NCI-H2081 treated with DMSO at 0.1 percent for 48 hours (cell line): ENCODE measurements at places on chromosomes 16 and 17.

GRCh38 chr16:79072517-79072916 lies 528.0 kb downstream of the MAF start:
- DNase-seq = no peak

- DNase-seq = no peak
Observed at GRCh38 chr17:549177-550040, 165.2 kb downstream of the VPS53 start.

DNA sequence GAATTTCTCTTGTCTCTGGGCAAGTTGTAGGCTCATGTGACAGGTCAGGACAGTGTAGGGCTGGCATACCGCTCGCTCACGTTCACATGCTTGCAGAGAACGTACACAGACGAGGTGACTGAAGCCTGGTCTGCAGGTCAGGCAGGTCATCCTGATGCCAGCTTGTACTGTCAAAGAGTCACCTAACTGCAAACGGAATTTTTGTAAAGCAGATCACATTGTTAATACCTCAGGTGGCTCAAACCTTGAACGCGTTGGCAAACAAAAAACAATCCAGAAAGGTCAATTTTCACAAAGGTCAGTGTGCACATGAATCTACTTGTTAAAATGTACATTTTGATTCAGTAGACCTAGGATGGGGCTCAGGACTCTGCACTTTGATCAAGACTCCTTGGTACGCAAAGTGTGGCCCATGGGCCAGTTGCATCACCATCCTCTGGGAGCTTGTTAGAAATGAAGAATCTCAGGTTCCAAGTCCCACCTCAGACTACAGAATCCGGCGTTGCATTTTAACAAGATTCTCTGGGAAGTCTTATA lies 28.6 kb downstream of the ANKRD40 start:
- no peak for DNase-seq

DNA sequence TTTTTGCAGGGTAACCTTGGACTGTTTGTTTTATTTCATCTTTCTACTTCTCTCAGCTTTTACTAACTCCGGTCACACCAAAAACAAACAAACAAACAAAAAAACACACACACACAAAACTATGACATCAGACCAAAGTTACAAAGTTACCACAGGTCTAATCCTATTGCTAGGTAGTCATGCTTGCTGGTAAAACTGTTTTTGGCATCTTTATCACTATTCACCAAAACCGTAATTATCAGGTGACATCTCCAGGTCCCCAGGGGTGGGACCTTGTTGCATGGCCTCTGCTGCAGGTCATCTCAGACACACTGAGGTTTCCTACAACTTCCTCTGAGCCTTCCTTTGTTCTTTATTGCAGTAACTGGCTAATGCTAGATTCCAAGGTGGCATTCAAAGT lies 162.3 kb downstream of the ABCA8 start:
- no peak for DNase-seq

DNA sequence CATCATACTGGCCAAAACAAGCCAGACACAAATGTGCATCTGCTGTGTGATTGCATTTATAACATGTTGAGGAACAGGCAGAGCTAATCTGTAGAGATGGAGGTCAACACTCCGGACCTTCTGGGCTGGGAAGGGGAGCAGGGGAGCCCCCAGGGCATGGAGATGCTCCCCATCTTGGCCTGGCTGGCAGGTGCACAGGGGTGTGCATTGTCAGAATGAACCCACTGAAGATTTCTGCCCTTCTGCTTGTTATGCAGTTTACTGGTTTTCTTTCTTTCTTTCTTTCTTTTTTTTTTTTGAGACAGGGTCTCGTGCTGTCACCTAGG lies 146.9 kb downstream of the CMIP start:
- DNase-seq = no peak

- DNase-seq = no peak
Observed at GRCh38 chr16:85955566-85955965, 56.6 kb downstream of the IRF8 start.

DNA sequence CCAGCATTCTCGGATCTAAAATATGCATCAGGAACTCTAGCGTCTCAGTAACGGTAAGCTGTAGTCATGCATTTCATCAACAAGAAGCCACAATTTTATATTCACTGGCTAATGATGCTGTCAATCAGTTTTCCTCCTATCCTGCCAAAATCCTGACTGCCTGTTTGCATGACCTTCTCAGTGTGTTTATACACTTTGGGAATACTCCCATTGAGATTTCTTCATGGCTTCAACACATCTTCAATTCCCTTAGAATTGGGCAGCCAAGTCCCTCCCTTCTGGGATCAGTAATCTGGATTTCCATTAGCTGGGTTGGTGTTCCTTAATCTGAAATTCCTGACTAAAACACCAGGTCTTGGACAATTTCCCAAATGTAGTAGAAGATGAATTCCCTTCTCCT lies 348.9 kb upstream of the DYNLRB2 start:
- DNase-seq = no peak

- DNase-seq = no peak
Observed at GRCh38 chr17:39139161-39139511, 12.3 kb downstream of the PLXDC1 start.

GRCh38 chr16:85313526-85314301 lies 201.4 kb upstream of the CIBAR2 start:
- no peak for DNase-seq

GRCh38 chr16:79823639-79824038 lies 223.1 kb upstream of the MAF start:
- DNase-seq = no peak
